ENCODE measurements at places on chromosomes 4 and X.

DNA sequence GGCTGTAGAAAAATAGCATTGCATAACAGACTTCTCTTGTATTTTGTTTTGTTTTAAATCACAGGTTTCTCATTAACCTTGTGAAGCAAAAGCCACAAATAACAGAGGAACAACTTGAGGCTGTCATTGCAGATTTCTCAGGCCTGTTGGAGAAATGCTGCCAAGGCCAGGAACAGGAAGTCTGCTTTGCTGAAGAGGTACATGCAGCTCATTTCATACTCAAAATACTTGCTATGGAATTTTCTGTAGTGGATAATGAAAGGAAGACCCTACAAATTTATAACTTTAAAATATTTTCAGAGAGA is 17.6 kb downstream of the AFP start:
- ATAC-seq = no peak

GRCh38 chr4:54543088-54543795 is 114.5 kb upstream of the KIT start:
- no peak for ATAC-seq

DNA sequence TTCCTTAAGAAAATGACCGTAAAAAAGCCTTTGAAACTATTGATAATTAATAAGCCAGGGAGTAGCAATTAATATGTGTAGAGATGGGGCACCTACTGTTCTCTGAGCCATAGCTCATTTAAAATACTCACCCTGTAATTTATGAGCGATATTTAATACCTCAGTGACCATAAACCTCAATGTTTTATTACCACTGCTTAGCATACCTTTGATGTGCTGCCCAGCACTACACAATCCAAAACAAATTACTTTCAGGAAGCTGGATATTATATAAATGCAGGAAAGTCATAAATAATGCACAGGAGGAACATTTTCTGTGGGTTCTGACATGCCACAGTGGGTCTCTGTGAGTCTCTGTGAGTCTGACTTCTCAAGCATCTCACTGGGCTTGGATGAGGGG is 166.1 kb upstream of the RPL34 start:
- no peak for ATAC-seq

GRCh38 chr4:31051565-31051964 is 331.4 kb downstream of the PCDH7 start:
- no peak for ATAC-seq

DNA sequence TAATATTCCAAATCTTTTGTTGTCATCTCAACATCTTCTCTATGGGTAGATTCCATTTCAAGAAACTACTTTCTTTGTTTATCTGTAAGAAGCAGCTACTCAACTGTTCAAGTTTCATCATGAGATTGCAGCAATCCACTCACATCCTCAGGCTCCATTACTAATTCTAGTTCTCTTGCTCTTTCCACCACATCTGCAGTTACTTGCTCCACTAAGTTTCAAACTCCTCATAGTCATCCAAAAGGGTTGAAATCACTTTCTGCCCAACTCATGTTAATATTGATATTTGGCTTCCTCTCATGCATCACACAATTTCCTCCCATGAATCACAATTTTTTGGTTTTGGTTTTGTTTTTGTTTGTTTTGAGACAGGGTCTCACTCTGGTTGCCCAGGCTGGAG is 35.7 kb downstream of the ADH5 start:
- ATAC-seq = no peak

GRCh38 chr4:94871644-94872305 is 114.0 kb downstream of the BMPR1B start:
- no peak for ATAC-seq

- no peak for ATAC-seq
Observed at GRCh38 chr4:76022677-76023076, 620 bp downstream of the CXCL10 start.

Data from gastroesophageal sphincter (tissue), 4 donors.